ENCODE measurements at places on chromosomes 3 and 15.

DNA sequence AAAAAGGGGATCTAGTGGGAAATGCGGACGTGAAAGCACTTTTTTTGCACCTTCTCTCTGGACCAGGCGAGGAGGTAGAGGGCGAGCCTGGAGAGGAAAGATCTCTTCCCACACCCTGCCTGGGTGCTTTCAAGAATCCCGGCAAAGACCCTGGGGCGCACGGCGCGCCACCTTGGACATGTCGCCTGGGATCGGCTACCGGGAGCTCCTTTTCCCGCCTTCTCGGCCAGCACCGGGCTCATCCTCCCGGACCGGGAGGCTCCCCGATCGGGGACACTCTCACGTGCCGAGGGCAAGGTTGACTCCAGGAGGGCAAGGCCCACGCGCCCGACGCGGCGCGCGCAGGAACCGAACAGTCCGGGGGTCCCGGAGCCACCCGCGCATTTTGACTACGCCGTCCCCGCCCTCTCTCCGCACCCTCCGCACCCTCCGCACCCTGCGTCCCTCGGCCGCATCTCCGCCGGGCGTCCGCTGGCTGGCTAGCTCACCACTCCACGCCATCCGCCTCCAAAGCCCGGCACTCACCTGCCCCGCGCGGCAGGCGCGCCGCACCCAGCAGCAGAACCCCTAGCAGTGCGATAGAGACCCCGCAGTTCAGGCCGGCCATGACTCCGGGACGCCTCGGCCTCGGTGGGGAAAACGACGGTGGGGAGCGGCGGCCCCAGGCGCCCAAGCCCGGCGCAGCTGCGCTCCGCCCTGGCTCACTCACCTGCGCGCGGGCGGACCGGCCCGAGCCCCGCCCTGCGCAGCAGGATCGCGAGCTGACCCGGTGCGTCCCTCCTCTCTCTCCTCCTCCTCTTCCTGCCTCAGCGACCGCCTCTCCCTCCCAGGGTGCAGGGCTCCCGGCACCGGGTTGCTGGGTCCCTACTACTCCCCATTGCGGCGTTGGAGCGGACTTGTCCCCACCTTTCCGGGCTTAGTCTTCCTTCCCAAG lies at the start of gene CDCP1:
Gene CDCP1, minus strand, starts transcription at position 698 of the 934 bp plus-strand sequence. Its CDS starts 91 bp downstream, at position 607.
- DNase-seq = peak; percentile 54

GRCh38 chr3:46865031-46865507 lies 1.8 kb upstream of the MYL3 start:
- DNase-seq = no peak

DNA sequence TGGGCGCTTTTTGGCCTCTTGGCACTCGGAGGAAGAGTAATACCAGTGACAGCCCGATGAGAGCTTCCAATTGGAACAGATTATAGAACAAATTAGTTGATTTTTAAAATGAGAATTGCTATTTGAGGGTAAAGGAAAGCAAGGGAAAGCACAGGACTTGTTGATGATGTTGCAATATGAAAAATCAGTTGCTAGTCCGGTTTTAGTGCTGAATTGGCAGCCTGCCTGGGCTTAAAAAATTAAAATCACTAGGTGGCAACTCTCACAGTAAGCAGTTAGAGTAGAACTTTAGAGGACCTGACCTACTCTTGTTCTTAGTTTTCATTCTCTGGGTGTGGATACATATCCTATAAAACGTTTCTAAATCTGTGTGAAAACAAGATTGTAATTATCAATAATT lies 2.1 kb upstream of the SCAANT1 start:
- DNase-seq = no peak

- no peak for DNase-seq
Observed at GRCh38 chr15:85583923-85584390, 203.6 kb downstream of the AKAP13 start.

GRCh38 chr3:99483841-99484240 lies 154.6 kb upstream of the COL8A1 start:
- DNase-seq = no peak

DNA sequence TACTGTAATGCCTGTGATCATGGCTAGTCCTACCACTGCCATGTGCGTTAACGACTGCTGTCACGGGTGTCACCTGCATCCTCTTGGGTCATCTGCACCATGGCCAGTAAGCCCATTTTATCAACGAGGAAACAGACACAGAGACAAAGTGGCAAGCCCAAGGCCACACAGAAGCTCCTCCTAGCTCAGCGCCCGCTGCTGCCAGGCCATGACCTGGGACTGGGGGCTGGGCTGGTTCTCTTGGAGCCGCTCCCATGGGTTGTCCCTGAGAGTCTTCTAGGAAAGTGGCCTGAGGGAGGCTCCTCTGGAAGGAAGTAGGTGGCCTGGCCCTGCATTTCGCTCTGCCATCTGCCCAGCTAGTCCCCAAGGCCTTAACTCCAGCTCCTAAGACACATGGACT lies 4.9 kb downstream of the DUSP7 start:
- no peak for DNase-seq

DNA sequence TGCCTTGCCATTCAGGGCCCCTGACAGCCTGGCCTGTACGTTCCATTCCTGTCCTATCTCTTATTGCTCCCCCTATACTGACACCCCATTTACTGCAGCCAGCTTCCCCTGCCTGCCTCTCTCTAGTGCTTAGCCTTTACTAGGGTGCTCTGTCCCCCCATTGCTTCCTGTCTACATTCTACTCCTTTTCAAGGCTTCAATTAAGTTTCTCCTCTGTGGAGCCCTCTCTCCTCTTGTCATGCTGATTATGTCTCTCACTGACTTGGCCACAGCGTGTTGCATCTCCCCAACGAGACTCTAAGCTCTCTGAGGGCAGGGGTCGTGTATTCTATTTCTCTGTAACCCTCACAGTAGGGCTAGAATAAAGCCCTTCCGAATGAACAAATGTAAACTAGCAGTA lies 185.2 kb downstream of the RPLP1 start:
- DNase-seq = no peak

GRCh38 chr3:16512435-16513140 lies 911 bp downstream of the RFTN1 start:
- no peak for DNase-seq

GRCh38 chr3:8532251-8532871 lies 30.7 kb downstream of the LMCD1 start:
- no peak for DNase-seq

GRCh38 chr3:153249906-153250305 lies 87.9 kb downstream of the RAP2B start:
- DNase-seq = no peak

DNA sequence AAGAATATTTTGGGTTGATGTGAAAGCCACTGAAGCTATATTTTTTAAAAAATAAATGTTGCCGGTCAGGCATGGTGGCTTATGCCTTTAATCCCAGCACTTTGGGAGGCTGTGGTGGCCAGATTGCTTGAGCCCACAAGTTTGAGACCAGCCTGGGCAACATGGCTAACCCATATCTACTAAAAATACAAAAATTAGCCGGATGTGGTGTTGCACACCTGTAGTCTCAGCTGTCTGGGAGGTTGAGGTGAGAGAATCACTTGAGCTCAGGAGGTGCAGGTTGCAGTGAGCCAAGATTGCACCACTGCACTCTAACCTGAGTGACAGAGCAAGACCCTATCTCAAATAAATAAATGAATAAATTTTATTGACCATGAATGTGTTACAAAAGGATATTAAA lies 39.6 kb downstream of the GOLM2 start:
- no peak for DNase-seq
